Ovary (tissue), 10 donors: ENCODE measurements at places on chromosomes 13 and 19. TPM values are rescaled to one million over a fixed set of nuclear protein-coding genes. Genes with fewer than 3 reads are reported as not detected.
A peak's percentile ranks its signal among the peaks of the same experiment; 100 is the strongest.

Gene SELENOV
- polyA plus RNA-seq, result not detected

Gene C19orf67
- 0.08 TPM for polyA plus RNA-seq

Gene LGALS16
- not detected for polyA plus RNA-seq

GRCh38 chr13:36344886-36345437 lies 1.2 kb downstream of the SPART start:
- peak; percentile 18 for DNase-seq

- no peak for DNase-seq
Measured at GRCh38 chr13:69077267-69077666, 1030.4 kb upstream of the ATXN8OS start.

Gene ZNF473
- 10.7 TPM for polyA plus RNA-seq

Gene C19orf85
- polyA plus RNA-seq, result not detected

- no peak for DNase-seq
Measured at GRCh38 chr19:1449467-1450442, at the start of gene APC2. Gene APC2 (plus strand): TSS chr19:1450121. CDS start chr19:1453002, 2,881 bp downstream.

DNA sequence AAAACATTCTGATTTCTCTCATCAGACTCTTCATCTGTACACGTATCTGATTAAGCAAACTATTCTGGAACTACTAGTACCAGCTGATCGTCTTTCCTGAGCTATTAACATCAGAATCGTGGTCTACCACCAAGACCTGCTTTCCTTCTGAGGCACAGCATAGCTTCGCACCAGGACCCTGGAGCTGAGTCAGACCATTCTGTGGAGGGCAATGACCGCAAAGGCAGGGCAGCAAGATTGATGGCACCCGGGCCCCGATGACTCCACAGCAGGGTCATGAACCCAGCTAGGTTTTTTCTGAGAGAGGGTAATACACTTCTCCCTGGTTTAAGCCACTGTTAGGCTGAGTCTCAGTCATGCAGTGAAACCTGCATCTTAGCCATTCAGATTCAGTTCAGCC lies 158.7 kb upstream of the GPR12 start:
- DNase-seq, result no peak

GRCh38 chr13:82275644-82276043 lies 1606.6 kb downstream of the SLITRK1 start:
- DNase-seq, result no peak

- no peak for DNase-seq
Measured at GRCh38 chr19:38710928-38711725, 33.1 kb downstream of the CAPN12 start.

- DNase-seq, result no peak
Measured at GRCh38 chr19:30780456-30780855, 408.3 kb downstream of the ZNF536 start.

GRCh38 chr13:110528371-110528770 lies 33.2 kb downstream of the RAB20 start:
- DNase-seq, result no peak

GRCh38 chr19:48862827-48863226 lies 5.6 kb downstream of the PLEKHA4 start:
- DNase-seq, result no peak

GRCh38 chr19:10981252-10981895 lies 20.5 kb downstream of the SMARCA4 start:
- DNase-seq, result no peak

DNA sequence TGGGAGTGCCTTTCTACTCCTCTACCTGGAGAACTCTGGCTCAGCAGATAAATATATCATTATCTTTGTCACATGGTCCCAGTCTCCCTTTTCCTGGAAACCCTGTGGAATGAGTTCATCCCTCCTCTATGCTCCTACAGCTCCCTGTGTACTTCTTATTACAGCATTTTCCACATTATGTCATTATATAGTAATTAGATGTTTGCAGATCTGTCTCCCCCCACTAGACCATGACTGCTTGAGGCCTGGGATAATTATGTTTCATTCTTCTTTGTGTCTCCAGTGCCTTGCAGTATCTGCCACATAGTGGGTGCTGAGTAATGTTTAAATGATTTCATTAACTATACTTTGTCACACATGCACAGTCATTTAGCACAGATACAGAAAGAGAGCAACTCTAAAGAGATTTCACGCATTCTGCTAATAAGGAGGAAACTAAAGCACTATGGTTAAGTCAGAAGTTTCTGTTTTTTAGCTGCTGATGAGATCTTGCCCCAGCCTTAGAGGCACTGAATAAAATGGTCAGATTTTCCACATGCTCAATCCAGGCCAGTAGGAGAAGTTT lies 66.1 kb upstream of the DIAPH3 start:
- DNase-seq, result no peak

- DNase-seq, result no peak
Measured at GRCh38 chr19:13447978-13448377, 58.3 kb downstream of the CACNA1A start.

GRCh38 chr13:106480351-106480910 lies 55.0 kb downstream of the EFNB2 start:
- DNase-seq, result no peak

GRCh38 chr13:75749407-75749806 lies 113.3 kb downstream of the LMO7 start:
- no peak for DNase-seq

Gene ZIM2
- 6.7 TPM for polyA plus RNA-seq

Gene KLK3
- 0.13 TPM for polyA plus RNA-seq

Gene PODNL1
- polyA plus RNA-seq, result 0.63 TPM

Gene SKA3
- 1.6 TPM for polyA plus RNA-seq

- no peak for DNase-seq
Measured at GRCh38 chr19:19425170-19425875, 19.8 kb downstream of the GATAD2A start.

Gene KIR2DL4
- not detected for polyA plus RNA-seq

Gene ZNF540
- polyA plus RNA-seq, result 8.4 TPM

DNA sequence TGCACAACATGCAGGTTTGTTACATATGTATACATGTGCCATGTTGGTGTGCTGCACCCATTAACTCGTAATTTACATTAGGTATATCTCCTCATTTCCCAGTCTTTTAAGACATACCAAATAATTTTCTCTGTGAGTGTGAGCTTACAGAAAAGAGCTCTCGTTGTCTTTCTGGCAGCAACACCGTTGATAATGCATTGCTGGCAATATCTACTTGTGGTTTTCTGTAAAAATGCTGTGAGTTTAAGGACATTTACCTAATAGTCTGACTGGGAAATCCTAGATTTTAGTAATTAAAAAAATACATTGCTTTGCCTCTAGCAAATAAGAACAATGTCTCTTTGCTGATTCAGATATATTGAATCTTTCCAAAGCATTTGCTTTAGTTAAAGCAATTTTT lies 8.4 kb downstream of the IGFL3 start:
- no peak for DNase-seq

DNA sequence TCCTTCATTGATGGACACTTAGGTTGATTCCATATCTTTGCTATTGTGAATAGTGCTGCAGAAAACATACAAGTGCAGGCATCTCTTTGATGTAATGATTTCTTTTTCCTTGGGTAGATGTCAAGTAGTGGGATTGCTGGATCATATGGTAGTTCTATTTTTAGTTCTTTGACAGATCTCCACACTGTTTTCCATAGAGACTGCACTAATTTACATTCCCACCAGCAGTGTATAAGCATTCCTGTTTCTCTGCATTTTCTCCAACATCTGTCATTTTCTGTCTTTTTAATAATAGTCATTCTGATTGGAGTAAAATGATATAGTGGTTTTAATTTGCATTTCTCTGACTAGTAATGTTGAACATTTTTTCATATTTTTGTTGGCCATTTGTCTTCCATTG lies 116.7 kb downstream of the LMO7 start:
- DNase-seq, result no peak

DNA sequence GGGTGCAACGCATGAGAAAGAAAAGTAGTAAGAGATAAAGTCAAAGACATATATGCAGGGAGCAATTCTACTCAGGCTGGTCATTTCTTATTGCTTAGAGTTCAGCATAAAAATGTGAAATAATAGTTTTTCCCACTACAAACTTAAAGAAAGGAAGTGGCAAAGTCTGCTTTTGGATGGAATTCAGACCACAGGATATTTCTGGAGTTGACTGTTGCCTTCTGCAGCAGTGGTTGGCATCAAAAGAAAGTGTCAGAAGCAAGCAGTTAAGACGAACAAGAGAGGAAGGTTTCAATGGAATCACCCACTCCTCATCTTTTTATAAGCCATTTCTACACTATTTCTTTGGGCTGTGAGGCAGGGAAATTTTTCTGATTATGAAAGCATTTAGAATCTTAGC lies 36.2 kb upstream of the TRPC4 start:
- DNase-seq, result no peak

Gene PIBF1
- 13.9 TPM for polyA plus RNA-seq

Gene SBSN
- not detected for polyA plus RNA-seq

DNA sequence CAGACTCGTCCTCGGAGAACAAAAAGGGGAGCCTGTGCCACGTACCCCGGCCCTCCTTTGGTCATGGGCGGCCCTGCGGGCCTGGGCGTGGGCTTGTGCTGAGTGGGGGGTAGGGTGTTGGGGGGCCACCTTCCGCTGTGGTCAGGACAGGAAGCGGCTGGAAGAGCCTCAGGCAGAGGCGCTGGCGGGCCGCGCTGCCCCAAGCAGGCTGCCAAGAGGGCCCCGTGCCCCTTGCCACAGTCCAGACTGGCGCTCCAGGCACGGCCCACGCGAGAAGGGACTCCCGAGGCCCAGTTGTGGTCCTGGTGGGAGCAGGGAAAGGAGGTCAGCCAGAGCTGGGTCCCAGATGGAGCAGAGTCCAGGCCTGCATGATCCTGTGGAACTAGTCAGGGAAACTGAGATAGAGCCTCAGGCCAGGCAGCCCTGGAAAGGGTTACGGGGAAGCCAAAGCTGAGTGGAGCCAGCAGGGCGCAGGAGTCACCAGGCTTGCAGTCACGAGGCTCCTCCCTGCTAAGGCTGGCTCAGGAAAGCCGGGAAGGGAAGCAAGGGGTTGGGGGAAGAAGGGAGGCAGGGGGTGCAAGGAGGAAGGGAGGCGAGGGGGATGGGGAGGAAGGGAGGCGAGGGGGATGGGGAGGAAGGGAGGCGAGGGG lies 135.0 kb downstream of the CRYL1 start:
- no peak for DNase-seq

DNA sequence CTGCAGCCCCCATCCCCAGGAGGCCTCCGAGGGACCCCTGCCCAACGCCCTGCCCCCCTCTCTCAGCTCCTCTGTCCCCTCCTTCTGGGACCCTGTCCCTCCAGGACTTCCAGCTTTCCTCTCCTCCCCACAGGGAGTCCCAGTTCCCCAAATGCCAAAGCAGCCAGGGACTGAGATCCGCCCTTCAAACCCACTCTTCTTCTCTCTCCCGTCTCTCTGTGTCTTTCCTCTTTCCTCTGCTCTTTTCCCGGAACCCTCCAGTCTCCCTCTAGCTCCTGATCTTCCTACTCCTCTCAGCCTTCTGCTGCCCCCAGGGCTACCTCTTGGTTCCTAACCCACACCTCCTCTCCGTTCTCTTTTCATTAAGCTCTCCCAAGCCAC lies 377 bp downstream of the CA11 start:
- DNase-seq, result peak; percentile 35

GRCh38 chr13:113539176-113539575 lies 45.4 kb upstream of the TFDP1 start:
- no peak for DNase-seq

Gene KRTDAP
- not detected for polyA plus RNA-seq

DNA sequence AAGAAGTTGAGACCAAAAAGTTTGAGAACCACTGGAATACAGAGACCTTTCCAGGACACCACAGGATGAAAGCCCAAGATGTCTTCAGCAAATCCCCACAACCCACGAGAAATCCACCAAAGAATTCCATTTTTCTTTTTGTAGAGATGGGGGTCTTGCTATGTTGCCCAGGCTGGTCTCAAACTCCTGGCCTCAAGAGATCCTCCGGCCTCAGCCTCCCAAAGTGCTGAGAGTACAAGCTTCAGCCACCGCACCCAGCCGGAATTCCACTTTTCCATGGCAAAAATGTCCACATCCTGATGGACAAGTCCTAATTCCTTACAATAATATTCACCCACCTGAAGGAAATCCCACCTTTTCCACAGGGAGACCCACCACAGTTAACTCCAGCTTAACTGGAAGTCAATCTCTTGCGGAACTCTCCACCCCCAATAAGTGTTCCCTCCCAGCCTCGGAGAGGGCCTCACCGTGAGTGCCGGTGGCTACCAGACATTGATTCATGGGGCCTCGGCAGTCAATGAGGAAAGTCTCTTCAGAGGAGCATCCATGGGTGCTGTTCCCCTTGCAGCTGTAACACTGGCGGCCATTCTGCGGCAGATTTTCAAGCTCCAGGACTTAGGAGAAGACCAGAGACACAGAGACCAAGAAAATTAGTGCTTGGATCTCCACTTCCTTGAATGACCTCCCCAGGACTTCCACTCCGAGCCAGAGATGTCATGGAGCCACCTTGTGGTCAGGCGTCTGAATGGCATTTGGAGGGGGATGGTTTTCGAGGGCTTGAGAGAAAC lies 12.3 kb upstream of the CADM4 start:
- peak; percentile 53 for DNase-seq

Gene MIR17HG
- 0.82 TPM for polyA plus RNA-seq

Gene ARMC6
- 14.6 TPM for polyA plus RNA-seq

Gene CGB7
- polyA plus RNA-seq, result 0.15 TPM

Gene NCAN
- polyA plus RNA-seq, result not detected

Gene SIGLEC12
- not detected for polyA plus RNA-seq
